Large intestine (tissue), 12 donors: ENCODE measurements at places on chromosomes 12 and 14.

- DNase-seq: peak; percentile 37
Observed at GRCh38 chr14:23321572-23322547, 603 bp downstream of the PABPN1 start.

DNA sequence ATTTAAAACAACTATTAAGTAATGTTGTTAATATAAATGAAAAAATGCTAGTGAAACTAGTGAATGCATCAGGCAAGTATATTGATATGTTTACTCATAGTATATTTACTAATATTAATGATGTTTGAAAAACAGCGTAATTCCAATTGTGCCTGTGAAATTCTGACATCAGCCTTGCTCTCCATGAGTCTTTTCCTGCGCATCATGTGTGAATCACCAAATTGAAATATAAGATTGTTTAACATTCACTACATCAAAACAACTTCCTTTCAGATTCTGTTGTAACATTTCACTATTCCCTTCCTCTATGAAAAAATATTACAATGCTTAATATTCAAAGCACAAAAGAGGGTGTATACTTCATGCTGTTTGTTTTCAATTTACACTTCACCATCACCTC lies 1995.9 kb upstream of the SEL1L start:
- DNase-seq: no peak

- DNase-seq: no peak
Observed at GRCh38 chr14:56549721-56550120, 29.9 kb upstream of the TMEM260 start.

GRCh38 chr12:82019533-82019932 lies 260.4 kb upstream of the PPFIA2 start:
- DNase-seq: no peak

DNA sequence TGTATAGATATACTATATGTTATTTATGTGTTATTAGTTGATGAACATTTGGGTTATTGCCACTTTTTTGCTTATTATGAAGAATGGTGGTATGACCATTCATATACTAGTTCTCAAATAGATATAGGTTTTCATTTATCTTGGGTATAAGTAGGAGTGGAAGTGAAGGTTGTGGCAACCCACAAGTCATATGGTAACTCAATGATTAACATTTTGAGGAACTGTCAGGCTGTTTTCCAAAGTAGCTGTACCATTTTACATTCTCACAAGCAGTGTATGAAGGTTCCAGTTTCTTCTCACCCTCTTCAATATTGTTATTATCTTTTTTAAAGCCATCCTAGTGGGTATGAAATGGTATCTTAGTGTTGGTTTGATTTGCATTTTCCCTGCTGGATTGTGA lies 19.0 kb upstream of the MSRB3 start:
- no peak for DNase-seq

DNA sequence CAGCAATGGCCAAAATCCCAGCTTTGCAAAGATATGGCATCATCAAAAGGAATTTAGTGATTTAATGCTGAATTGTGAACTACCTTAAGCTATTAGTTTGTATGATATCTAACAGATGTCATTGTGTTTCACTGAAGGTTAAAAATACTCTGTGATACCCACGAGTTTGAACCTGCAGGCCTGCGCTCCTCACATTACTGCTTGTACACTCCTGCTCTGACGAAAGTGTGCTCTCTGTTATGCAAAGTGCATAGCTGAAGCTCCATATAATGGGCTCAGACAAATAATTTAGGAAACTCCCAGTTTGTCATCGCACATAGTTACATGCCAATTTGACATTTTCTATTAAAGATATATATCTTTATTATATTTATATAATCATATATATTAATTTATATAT lies 52.2 kb downstream of the SPPL3 start:
- DNase-seq: no peak

GRCh38 chr12:49767333-49767732 lies 26.0 kb downstream of the TMBIM6 start:
- no peak for DNase-seq

DNA sequence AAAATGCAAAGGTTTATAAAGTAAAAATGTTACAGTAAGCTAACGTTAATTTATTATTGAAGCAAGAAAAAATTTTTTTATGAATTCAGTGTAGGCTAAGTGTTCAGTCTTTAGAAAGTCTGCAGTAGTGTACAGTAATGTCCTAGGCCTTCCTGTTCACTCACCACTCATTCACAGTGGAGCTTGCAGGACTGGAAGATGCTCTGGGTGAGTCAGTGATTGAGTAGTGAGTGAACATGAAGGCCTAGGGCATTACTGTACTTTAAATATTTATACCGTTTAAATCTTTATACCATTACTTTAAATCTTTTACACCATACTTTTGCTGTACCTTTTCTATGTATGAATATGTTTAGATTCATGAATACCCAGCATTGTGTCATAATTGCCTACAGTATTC lies 120.3 kb upstream of the SLC38A4 start:
- DNase-seq: no peak

DNA sequence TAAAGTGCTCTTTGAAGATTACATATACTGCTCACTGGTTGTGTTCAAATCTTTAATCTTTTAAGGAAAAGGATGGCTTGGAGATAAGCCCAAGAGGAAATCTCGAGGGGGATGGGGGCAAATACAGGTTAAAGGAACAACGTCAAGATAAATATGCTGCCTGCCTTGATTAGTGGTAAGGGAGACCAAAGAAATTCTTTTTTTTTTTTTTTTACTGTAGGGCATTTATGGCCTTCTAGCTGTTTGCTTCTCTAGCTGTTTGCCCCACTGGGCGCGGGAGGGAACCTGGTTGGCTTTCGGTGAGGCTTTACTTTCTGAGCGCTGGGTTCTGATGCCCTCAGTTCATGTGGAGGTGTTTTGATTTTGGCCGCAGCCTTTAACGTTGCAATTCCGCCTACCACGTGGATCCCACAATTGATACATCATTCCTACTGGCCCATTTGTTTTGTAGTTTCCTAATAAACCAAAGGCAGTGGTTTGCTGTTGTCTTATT lies 5.7 kb downstream of the CCND2 start:
- peak; percentile 75 for DNase-seq

- DNase-seq: no peak
Observed at GRCh38 chr12:131735476-131736445, 24.9 kb downstream of the SFSWAP start.

DNA sequence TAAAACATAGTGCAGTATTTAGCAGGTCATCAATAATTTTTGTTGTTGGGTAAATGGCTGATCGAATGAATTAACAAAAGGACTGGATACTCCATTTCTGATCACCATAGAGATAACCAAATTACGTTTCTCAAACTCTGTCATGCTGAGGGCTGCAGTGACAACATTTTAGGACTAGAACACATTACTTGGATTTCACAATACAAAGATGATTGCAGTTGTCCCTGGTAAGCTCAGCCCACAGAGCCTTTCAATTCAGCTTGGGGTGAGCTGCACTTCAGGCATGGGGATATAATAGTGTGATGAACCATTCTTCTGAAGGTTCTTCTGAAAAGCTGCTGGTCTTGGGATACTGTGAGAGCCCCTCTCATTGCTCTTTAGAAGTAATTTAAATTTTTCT lies 74.3 kb downstream of the FAR2 start:
- no peak for DNase-seq

- DNase-seq: no peak
Observed at GRCh38 chr12:105352940-105353635, 22.6 kb downstream of the C12orf75 start.
